Activated CD4-positive, alpha-beta T cell treated with anti-CD3 and anti-CD28 coated beads, Interleukin-2, amount 50 U/mL, for 48 hours (primary cell): ENCODE measurements at places on chromosomes 6 and 20.

- peak; percentile 65 for DNase-seq
Observed at GRCh38 chr6:52839124-52840055, 1.2 kb downstream of the GSTA5 start.

- no peak for DNase-seq
Observed at GRCh38 chr6:21037453-21037852, 503.2 kb downstream of the CDKAL1 start.

- DNase-seq, result no peak
Observed at GRCh38 chr6:162497389-162497788, 230.2 kb downstream of the PRKN start.

GRCh38 chr6:129607581-129608186 is 102.3 kb downstream of the ARHGAP18 start:
- DNase-seq, result no peak

- no peak for DNase-seq
Observed at GRCh38 chr6:63764318-63764916, 128.8 kb downstream of the PHF3 start.

GRCh38 chr20:19692100-19692499 is 66.0 kb upstream of the RIN2 start:
- DNase-seq, result no peak

GRCh38 chr20:52494244-52494643 is 302.7 kb upstream of the ZFP64 start:
- DNase-seq, result peak; percentile 69

DNA sequence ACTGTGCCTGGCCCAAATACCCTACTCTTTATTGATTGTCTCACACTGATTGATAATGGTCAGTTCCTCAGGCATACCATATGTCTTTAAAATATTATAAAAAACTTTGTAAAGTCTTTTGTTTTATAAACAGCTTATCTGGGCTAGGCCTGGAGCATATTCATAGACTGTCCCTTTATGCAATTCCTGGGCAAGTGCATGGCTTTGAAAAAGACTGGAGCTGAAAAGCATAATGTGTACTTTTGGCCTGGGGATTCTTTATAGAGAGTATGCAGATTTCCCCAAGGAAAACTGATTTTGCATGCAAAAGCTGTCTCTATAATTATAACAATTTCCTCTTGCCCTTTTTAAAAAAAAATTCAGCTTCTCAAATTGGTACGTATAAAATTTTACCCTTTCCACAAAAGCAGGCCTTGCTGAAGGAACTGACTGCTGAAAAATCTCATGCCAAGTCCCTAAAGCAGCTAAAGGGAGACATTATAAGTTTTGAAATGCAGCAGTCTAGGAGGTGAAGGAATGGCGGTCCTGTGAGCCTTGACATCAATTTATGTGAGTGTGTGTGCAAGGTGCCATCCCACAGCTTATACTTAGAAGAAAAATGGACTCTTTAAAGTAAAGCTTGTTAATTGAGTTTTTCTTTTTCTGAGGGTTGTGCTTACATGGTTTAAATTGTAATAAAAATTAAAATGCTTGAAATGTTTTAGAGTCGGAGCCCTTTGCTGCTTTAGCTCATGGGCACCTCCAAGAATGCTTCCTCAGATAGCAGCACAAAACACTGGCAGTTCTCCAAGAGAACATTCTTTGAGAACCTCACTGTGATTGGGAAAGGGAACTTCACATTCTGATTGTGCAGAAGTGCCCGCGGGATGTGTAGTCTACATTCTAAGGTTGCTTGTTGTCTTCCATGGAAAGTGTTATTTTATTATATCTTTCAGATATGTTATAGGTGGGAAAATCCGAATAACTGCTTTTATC is 43.9 kb downstream of the PLCB4 start:
- no peak for DNase-seq

GRCh38 chr20:17225851-17226409 is 910 bp upstream of the PCSK2 start:
- DNase-seq, result no peak

- no peak for DNase-seq
Observed at GRCh38 chr20:51715163-51715855, 52.9 kb downstream of the ATP9A start.

DNA sequence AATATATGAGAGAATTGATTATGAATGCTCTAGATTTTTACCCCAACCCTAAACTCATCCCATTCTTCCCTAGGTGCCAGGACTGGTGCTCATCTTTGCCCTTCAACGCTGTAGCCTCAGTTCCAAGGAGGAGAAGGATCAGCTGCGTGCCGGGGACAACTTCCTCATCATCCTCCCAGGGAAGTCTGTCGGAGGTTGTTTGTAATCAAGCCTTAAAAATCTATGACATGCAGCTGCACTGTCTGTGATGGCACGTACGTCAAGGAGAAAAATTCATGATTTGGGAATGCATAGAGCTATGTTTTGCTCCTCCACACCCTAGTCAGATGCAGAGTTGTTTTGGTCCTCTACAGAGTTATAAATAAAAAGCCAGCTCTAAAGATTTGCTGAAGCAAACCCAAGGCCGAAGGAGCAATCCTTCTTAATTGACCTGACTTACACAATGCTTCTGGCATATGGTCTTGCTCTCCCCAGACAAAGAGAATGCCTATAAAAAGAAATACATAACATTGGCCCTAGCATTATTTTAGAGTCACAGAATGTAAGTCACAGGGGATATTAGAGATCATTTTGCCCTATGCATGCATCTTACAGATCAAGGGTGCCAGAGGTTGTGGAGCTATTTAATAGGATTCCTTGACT is 244.2 kb downstream of the HIVEP2 start:
- no peak for DNase-seq

GRCh38 chr20:431012-431904 is 23.2 kb downstream of the RBCK1 start:
- DNase-seq, result peak; percentile 45

DNA sequence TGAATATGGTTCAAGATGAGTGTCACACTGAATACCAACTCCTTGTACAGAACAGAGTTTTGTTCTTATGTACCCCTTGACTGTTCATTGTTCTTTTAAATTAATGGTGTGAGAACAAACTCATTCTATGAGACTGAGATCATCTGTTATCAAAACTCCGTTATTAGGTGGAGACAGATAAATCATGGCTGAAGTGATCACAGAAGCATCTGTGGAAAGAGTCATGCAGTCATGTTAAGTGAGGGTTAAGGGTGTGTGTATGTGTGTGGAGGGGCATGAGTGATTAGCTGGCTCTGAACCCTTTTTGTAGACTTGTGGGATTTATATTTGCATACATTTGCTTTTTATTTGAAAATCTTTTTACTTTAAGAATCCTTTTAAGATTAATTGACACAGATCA is 24.7 kb downstream of the ADGRG6 start:
- no peak for DNase-seq

- peak; percentile 11 for DNase-seq
Observed at GRCh38 chr6:107066697-107067659, 39.0 kb downstream of the MTRES1 start.

GRCh38 chr6:35064290-35064689 is 76.8 kb downstream of the TCP11 start:
- DNase-seq, result no peak

GRCh38 chr6:44388887-44389286 is 1.4 kb downstream of the CDC5L start:
- DNase-seq, result no peak

DNA sequence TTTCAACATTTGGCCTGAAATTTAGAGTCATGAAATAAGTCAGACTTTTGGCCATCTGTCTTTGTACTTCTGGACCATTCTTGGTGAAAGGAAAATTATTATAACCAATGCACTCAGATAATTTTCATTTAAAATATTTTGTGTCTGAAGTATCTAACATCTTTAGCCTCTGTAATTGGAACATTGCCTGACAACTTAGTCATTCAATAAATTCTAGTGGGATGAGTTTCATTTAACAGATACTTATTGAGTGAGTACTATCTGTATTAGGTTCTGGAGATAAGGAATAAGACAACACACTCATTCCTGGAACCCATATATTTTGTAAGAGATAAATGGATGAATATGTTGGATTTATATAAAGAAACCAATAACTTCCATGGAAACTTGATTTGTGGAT is 536.0 kb downstream of the BCKDHB start:
- DNase-seq, result no peak

GRCh38 chr6:142945446-142946180 is 637 bp upstream of the HIVEP2 start:
- DNase-seq, result peak; percentile 54

DNA sequence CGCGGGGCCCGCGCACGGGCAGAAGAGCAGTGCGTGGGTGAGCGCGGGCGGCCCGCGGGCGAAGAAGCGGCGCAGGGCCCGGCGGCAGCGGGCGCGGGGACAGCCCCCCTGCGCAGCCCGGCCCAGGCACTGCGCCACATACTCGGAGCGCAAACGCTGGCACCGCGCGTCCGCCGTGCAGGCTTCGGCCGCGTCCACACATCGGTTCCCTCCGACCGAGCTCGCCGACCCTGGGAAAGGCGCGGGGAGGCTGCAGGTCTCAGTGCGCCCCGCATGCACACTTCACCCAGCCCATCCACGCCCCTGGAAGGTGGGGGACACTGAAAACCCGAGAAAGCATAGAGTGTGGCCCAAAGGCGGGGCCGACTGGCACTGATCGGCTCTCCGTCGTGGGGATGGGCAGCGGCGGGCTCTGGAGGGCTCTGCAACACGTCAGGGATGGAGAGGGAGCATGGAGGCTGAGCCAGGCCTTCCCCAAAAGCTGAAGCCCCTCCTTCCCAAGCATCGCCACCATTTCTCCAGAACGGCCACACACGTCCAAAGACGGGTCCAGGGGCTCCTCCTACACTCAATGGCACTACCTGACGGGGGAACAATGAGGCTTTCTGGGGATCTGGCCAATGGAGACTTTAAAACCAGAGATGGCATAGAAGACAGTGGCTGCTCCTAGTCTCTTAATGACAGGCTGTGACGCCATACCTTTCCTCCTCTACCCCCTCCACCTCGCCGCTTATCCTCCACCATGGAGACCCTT is 2.0 kb downstream of the GFRA4 start:
- no peak for DNase-seq

DNA sequence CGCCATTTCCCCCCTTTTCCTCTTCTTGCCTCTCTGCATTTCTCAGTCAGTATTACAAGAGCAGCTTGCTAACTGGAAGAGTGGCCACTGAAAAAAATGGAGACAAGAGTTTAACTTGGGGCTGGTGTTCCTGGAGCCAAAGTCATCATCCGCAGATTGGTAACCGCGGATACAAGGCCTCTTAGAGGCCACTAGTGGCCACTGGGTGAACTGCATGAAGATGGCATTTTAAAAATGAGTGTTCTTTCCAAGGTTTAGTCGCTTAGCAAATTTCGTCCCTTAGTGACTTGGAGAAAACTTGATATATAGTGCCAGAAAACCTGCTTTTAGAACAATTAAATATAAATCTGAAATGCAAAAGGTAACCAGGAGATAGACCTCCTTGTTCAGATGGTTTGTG is 4.8 kb downstream of the F13A1 start:
- DNase-seq, result peak; percentile 47

- DNase-seq, result no peak
Observed at GRCh38 chr6:86963352-86963751, 26.0 kb downstream of the HTR1E start.

GRCh38 chr6:132023490-132023889 is 72.3 kb upstream of the CCN2 start:
- no peak for DNase-seq

- no peak for DNase-seq
Observed at GRCh38 chr20:14495066-14495465, 157.7 kb upstream of the FLRT3 start.

DNA sequence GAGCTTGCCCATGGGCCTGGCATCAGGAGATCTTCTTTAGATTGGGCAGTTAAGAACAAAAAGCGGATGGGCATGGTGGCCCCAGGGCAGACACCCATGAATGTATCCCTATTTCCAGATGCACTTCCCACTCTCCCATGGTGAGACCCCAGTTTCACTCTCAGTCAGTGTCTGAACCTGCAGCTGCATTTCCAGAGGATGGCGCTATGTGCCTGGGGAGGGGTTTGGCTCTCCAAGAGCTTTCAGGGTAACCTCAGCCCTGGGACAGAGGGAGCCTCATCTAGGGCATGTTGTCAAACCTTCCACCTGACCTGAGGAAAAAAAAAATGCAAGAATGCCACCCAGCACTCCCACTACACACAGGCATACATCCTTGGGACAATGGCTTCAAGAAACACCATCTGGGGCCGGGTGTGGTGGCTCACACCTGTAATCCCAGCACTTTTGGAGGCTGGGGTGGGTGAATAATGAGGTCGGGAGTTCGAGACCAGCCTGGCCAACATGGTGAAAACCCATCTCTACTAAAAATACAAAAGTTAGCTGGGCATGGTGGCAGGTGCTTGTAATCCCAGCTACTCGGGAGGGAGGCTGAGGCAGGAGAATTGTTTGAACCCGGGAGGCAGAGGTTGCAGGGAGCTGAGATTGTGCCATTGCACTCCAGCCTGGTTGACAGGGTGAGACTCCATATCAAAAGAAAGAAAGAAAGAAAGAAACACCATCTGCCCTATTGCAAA is 1.9 kb downstream of the CST9L start:
- DNase-seq, result no peak

DNA sequence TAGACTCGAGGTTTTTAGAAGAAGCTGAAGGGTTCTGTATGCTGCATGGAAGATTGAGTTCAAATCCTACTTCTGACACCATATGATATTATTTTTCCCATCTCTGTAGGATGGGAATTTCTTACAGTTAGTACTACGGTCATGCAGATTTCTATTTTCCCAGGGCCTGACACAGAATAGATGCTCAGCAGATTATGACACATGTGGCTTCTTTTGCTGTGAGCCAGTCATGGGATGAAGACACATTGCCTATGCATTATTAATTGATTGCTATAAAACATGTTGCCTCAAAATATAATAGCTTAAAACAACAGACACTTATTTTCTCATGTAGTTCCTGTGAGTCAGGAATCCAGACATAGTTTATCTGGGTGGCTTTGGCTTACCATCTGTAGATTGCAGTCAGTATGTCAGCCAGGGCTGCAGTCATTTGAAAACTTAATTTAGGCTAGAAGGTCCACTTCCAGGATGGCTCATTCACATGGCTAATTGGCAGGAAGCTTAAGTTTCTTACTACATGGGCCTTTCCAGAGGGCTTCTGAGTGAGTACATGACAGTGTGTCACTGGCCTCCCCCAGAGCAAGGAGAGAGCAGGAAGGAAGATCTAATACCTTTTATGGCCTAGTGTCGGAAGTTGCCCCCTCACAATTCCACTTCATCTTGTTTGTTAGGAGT is 29.5 kb downstream of the TOP1 start:
- peak; percentile 21 for DNase-seq

DNA sequence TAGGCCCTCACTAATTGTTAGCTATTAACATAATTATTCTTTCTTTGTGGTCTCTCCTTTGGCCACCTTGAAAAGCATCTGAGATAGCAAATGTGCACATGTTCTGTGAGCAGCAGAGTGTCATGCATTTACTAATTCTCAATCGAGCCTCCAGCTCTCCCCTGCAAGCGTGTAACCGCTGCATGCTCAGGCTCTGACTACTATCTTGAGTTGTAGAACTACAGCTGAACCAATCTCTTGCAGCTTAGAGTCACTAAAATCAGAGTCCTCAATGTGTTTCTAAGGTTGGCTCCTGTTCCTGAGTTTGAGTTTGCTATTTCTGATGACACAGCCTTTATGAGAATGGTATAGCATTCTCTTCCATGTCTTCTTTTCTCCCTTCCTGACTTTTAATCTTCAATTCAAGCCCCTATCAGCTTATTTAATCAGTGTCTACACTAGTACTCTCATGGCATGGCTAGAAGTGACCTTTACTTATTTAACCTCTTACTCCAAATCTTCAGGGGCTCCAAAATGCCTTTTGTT is 65.5 kb downstream of the PPP1R3G start:
- no peak for DNase-seq
